ENCODE measurements at places on chromosomes 12 and 14.

GRCh38 chr14:29528889-29529288 is 398.8 kb downstream of the PRKD1 start:
- no peak for DNase-seq

DNA sequence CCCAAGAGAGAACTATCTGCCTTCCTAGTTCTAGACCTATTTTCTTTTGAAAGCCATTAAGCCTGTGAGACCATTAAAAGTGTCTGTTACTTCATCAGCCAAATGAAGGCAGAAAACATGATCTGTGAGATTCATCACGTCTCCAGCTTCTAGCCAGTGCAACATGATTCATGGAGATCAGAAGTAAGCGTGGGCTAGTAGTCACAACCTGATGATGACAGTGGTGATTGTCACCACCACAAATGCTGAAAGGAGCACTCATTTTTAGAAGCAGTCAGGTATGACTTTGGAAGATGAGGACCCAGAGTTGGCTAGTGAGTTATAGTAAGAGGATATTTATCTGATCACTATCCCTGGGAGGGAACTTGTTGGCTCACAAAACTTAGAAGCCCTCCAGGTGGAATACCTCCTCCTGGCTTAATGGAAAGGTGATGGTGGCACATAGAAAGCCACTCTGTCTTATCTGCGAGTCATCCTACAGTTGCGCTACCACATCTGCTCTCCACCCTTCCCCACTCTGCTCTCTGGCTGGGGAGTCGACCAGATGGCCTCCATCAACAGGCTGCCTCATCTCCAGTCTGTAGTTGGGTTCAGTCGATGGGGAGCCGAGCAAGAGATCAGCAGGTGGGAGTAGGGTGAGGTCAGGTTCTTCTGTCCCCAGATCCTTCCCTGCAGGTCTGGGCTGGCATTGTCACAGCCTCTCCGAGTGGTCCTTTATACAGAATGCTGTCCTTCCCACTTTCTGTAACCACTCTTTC is 317.6 kb upstream of the FKBP4 start:
- no peak for DNase-seq

DNA sequence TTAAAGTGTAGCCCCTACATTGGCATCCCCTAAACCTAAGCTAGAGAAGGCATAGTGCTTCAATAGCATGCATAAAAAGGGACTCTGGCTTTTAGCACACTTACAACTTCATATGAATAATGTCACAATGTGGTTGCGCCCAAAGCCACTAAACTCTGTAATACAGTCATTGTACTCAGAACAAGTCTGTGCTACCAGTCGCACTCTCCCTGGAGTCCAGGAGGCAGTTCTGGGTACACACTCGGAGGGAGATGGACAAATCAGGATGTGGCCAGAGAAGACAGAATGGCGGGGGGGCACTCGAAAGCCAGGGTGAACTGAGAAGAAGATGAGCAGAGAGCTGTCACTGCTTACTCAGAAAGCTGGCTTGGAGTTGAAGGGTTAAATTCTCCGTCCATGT is 10.6 kb downstream of the SAMD4A start:
- no peak for DNase-seq

- no peak for DNase-seq
Measured at GRCh38 chr12:38903596-38903995, 1.8 kb downstream of the CPNE8 start.

DNA sequence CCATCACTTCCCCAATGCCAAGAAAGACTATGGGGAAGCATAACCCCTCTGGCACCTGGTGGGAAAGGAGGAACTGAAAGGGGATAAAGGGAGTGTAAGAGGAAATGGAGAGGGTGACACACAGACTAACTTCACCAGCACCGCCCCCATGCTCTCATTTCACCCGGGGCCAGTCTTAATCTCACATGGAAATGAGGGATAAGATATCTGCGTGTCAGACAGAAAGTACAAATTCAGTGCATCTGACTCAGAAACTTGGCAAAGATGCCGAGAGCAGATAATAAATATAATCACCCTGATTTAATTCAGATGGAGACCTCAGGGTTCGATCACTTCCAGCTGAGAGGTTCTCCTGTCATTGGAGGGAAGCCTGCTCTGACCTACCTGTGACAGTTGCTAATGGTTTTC is 191.6 kb downstream of the DUSP6 start:
- DNase-seq, result peak; percentile 78

DNA sequence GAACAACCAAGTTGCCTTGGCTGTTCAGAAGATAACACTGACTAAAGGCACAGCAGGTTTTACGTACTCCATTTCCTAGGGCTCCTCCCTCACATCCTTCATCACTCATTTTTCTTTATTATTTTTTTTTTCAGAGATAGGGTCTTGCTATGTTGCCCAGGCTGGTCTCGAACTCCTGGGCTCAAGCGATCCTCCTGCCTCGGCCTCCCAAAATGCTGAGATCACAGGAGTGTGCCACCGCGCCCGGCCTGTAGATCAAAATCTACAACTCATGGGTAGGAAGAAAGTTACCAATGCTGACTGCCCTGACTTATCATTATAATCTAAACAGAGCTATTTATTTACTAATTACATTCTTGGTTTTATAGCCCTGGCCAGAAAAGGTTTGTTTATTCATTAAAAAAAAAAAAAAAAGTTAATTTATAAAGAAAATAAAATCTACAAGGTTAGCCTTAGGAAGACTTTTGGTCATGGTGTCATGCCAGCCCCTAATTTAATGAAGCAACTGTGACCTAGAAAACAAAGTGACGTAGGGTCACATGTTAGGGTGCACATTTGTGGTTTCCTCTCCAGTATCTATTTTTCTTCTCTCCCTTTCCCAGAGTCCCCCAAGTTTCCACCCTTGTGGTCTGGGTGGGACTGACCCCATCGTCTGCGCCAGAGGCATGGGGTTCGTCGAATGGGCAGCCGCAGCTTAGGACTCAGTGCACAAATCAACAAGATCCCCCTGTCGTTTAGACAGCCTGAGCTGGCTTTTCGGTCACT is 19.0 kb upstream of the FOXN3 start:
- DNase-seq, result no peak

GRCh38 chr14:91108941-91109611 is 4.8 kb upstream of the DGLUCY start:
- DNase-seq, result no peak

GRCh38 chr14:99909513-99910064 is 116.4 kb downstream of the EML1 start:
- no peak for DNase-seq

- no peak for DNase-seq
Measured at GRCh38 chr14:63493246-63493645, 49.9 kb downstream of the PPP2R5E start.

- no peak for DNase-seq
Measured at GRCh38 chr14:22897357-22897756, 14.3 kb downstream of the REM2 start.

- no peak for DNase-seq
Measured at GRCh38 chr12:65829716-65830115, 5.4 kb downstream of the HMGA2 start.

GRCh38 chr12:22169376-22169775 is 123.4 kb downstream of the CMAS start:
- DNase-seq, result no peak

DNA sequence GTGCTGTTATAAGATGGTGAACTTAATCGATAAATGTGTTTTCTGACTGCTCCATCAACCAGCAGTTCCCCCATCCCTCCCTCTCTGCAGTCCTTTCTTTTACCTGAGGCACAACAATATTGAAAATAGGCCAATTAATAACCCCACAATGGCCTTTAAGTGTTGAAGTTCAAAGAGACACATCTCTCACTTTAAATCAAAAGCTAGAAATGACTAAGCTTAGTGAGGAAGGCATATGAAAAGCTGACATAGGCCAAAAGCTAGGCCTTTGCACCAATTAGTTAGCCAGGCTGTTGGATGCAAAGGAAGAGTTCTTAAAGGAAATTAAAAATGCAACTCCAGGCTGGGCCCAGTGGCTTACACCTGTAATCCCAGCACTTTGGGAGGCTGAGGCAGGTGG is 43.7 kb downstream of the SAV1 start:
- no peak for DNase-seq

DNA sequence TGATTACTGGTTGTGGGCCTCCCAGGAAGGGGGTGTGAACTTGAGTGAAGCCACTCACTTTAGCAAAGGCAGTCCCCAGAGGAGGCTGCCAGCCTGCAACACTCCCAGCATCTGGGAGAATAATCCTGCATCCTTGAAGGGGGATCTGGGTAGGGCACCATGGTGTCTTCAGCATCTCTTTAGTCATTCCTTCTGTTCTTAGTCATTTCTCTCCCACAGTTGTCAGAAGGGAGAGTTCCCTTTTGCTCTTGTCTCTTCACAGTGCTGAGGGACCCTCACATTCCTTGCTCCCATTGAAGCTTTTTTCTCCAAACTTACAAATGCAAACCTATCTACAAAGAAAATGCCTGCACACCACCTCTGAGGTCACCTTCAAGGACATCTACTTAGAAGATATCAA is 48.1 kb upstream of the CIT start:
- DNase-seq, result no peak

Measured in T-helper 2 cell (primary cell).